AG04450 (cell line): ENCODE measurements at places on chromosomes 16 and 17. TPM values are rescaled to one million over a fixed set of nuclear protein-coding genes. Genes with fewer than 3 reads are reported as not detected.

The CDR2 gene
- polyA plus RNA-seq = 128 and 138 TPM in 2 replicates

The AHSP gene
- not detected in 2 replicates for polyA plus RNA-seq

The TBX2 gene
- polyA plus RNA-seq = 18.3 and 22.0 TPM in 2 replicates

The MILR1 gene
- polyA plus RNA-seq = 5.1 and 5.4 TPM in 2 replicates

The SPNS1 gene
- polyA plus RNA-seq = 21.9 and 23.6 TPM in 2 replicates

The OSGIN1 gene
- polyA plus RNA-seq = 6.2 and 8.5 TPM in 2 replicates

The SCGB1C2 gene
- not detected in 2 replicates for polyA plus RNA-seq

The CSH1 gene
- polyA plus RNA-seq = not detected in 2 replicates

The ACSM3 gene
- polyA plus RNA-seq = 0.45 and 0.76 TPM in 2 replicates

The KRT32 gene
- polyA plus RNA-seq = 0.09 and 0.14 TPM in 2 replicates

The SSTR5 gene
- not detected in 2 replicates for polyA plus RNA-seq

The HOXB1 gene
- polyA plus RNA-seq = not detected in 2 replicates

The PDIA2 gene
- polyA plus RNA-seq = 0.42 and 0.45 TPM in 2 replicates

The PYDC1 gene
- not detected in 2 replicates for polyA plus RNA-seq

The HOXB4 gene
- polyA plus RNA-seq = 5.8 and 6.1 TPM in 2 replicates

The CEMP1 gene
- polyA plus RNA-seq = not detected in 2 replicates

The MYH2 gene
- not detected in 2 replicates for polyA plus RNA-seq

The TRIM72 gene
- not detected in 2 replicates for polyA plus RNA-seq

The MAP2K6 gene
- polyA plus RNA-seq = 8.8 and 10.9 TPM in 2 replicates

The MYH1 gene
- polyA plus RNA-seq = not detected in 2 replicates

The SEPTIN12 gene
- polyA plus RNA-seq = not detected in 2 replicates

The GAS2L2 gene
- polyA plus RNA-seq = not detected in 2 replicates

The KRT23 gene
- 0.06 TPM in 1 of 2 replicates, not detected in the other for polyA plus RNA-seq

The TRPV3 gene
- polyA plus RNA-seq = 0.24 and 0.46 TPM in 2 replicates

The BRICD5 gene
- polyA plus RNA-seq = 0.26 and 0.37 TPM in 2 replicates

The PRKCB gene
- polyA plus RNA-seq = not detected in 2 replicates

The HNF1B gene
- polyA plus RNA-seq = not detected in 2 replicates

The ARHGDIG gene
- not detected in 2 replicates for polyA plus RNA-seq

The SPAG9 gene
- polyA plus RNA-seq = 31.4 and 42.1 TPM in 2 replicates

The C16orf96 gene
- not detected in 2 replicates for polyA plus RNA-seq

The OR4D1 gene
- not detected in 2 replicates for polyA plus RNA-seq

The MFAP4 gene
- polyA plus RNA-seq = 122 and 230 TPM in 2 replicates

The CACNG3 gene
- not detected in 2 replicates for polyA plus RNA-seq

The KRT38 gene
- 0.11 and 0.17 TPM in 2 replicates for polyA plus RNA-seq

The HIGD1B gene
- not detected in 2 replicates for polyA plus RNA-seq

The KRT15 gene
- 1.4 and 1.8 TPM in 2 replicates for polyA plus RNA-seq

The CCL16 gene
- not detected in 2 replicates for polyA plus RNA-seq

The NRN1L gene
- polyA plus RNA-seq = 0.21 TPM in 1 of 2 replicates, not detected in the other

The THAP11 gene
- polyA plus RNA-seq = 22.3 and 22.8 TPM in 2 replicates

The TSPAN10 gene
- 0.92 and 0.98 TPM in 2 replicates for polyA plus RNA-seq

The PDPR gene
- polyA plus RNA-seq = 27.7 and 28.2 TPM in 2 replicates
